ENCODE measurements at places on chromosomes 2 and 18.

DNA sequence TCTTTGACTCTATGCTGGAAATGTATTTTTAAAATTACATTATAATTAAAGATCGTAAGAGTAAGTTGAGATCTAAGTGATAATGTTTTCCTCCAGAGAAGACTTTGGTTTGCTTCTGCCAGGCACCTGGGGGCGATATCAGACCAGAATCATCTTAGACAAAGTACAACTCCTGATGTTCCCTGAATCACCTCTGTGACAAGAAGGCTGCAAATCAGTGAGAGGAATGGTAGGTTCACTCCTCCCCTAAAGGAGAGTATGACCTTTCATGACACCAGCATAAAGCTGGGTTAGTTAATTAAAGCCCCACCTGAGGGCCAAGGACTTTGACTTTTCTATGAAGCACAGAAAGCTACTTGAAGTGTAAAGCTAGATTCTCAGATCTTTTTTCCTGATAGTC, 114.4 kb upstream of the DTNA start:
- DNase-seq: no peak

GRCh38 chr2:4391013-4391412, 687.6 kb downstream of the DCDC2C start:
- no peak for DNase-seq

DNA sequence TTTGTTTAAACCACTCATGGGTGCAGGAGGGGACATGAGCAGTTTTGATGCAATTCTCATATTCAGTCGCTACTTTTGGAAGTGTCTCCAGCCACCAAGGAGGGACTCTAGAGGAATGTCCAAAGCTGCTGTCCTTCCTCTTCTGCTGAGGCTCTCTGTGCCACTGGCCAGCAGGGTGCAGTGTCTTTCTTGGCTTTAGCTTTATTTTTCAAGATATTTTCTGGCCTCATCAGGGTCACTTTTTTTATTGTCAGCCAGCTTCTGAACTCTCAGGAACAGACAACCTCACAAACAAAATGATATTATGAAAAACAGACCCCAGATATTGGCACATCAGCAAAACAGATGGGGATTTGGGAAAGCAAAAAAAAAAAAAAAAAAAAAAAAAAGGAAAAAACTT, 289.3 kb upstream of the ZSWIM2 start:
- no peak for DNase-seq

- peak; percentile 0 for DNase-seq
Measured at GRCh38 chr18:62282188-62282629, 42.9 kb upstream of the TNFRSF11A start.

DNA sequence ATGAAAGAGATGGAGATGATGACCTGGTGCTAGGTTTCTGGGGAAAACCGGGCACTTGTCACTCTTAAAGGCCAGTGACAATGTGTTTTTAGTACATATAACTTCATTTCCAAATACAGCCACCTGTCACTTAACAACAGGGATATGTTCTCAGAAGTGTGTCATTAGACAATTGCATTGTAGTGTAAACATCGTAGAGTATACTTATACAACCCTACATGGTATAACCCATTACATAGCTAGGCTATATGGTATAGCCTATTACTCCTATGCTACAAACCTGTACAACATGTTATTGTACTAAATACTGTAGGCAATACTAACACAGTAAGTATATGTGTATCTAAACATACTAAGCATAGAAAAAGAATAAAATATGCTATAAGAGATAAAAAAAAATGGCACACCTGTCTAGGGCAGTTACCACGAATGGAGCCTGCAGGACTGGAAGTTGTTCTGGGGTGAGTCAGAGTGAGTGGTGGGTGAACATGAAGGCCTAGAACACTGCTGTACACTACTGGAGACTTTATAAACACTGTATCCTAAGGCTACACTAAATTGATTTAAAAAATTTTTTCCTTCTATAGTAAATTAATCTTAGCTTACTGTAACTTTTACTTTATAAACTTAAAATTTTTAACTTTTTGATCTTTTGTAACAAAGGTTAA, 123.2 kb downstream of the THADA start:
- no peak for DNase-seq

DNA sequence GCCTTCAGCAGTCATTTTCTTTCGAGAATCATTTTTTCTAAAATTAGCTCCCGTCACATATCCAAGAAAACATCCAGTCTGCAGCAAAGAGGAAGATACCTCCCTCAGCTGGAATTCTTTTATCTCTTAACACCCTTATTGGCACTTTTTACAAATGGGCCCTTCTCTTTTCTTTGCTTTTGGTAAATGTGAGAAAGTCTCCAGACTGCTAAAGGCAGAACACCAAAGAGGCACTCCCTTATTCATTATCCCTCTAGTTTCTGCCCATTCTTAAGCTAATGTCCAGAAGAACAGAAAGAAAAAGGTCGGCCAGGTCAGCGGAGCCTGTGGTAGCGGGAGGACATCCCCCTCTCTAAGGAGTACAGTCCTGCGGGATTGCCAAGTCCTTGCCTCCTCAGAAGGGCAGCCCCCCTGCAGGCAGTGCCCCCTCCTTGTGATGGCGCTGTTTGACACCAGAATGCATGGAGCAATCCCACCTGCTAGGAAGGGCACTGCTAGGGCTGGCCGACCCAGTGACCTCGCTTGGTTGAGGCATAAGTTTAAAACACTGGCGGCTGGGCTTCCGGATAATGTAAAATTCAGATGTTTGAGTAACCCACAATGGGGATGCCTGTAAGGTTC, 34.0 kb downstream of the ST6GAL2 start:
- DNase-seq: no peak

DNA sequence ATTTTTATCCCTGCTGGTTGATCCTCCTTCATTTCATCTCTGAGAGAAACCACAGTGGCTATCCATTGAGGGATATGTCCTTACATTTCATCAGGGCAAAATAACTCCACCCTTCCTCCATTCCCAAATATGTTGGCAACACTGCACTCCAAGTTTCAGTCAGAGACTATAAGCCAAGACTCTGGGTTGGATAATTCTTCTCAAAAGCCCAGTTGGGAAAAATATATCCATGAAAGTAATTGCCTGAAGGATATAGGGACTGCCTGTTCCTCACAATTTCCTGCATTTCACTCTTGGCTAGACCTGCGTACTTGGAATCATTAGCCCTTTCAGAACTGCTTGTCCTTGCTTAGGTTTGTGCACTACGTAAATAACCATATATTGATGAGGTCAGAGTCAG, 27.9 kb upstream of the EPB41L3 start:
- no peak for DNase-seq

DNA sequence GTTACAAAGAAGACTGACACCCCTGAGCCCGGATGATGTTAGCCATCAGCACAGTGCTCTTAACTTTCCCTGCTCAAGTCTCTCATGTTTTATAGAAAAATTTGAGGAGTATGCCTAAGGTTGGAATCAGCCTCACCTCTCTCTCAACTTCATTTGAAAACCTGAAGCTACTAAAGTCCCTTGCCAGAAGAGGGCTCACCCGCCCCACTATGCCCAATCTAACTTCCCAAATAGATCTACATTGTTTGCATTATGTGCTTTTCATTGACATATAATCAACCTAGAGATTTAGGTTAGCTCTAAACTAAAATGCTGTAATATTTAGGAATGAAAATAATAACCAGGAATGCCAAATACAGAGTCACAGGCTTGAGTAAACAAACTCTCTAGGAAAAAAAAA, 305.4 kb downstream of the NCKAP5 start:
- no peak for DNase-seq

- DNase-seq: no peak
Measured at GRCh38 chr2:190713471-190713870, 64.6 kb downstream of the NAB1 start.

- peak; percentile 26 for DNase-seq
Measured at GRCh38 chr2:176419591-176420071, 150.4 kb downstream of the MTX2 start.

- no peak for DNase-seq
Measured at GRCh38 chr18:13444430-13445240, 226.1 kb downstream of the LDLRAD4 start.

GRCh38 chr18:70158992-70159717, 46.3 kb downstream of the RTTN start:
- no peak for DNase-seq

- DNase-seq: no peak
Measured at GRCh38 chr2:187168720-187169713, 279.0 kb downstream of the CALCRL start.

- DNase-seq: no peak
Measured at GRCh38 chr18:26804519-26804918, 61.0 kb downstream of the AQP4 start.

- no peak for DNase-seq
Measured at GRCh38 chr2:120474486-120474885, 128.6 kb downstream of the INHBB start.

DNA sequence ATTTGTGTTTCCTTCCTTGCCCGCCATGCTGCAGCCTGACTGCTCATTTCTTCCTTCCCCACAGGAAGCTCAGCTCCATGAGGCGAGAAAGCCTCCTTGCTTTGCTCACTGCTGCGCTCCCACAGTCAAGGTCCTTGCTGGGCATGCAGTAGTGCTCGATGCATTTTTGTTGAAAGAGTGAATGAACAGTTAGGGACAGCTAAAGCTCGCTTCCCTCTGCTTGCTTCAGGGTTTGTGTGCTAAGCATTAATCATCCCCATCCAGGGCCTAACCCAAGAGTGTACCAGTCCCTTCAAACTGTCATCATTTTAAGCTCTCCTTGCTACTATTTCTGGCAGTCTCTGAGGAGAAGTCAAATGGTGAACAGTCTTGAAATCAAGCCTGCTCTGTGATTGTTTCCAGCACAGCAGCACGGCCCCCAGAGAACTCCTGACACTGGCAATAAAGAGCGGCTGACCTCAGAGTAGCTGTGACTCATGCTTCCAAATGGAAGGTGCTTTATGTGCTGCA, 171.7 kb upstream of the SOX11 start:
- no peak for DNase-seq
